ENCODE measurements at places on chromosomes 4 and X. TPM values are rescaled to one million over a fixed set of nuclear protein-coding genes. Genes with fewer than 3 reads are reported as not detected.
A peak's percentile ranks its signal among the peaks of the same experiment; 100 is the strongest.

ACOT9 gene
- 54.1 TPM for total RNA-seq

GPR173 gene
- 9.2 TPM for total RNA-seq

GRCh38 chrX:100512471-100512870 lies 72.3 kb upstream of the TNMD start:
- no peaks in the 10 kb centered on the region for H3K4me1 ChIP-seq
- peaks cover 3% of the 10 kb centered on the region for H3K27me3 ChIP-seq
- no peak overlapping the region for H3K4me3 ChIP-seq
- no peak overlapping the region for H3K27ac ChIP-seq
- DNase-seq, result no peak

- H3K36me3 ChIP-seq, result no peaks in the 10 kb centered on the region
- H3K27ac ChIP-seq, result peak overlapping the region; percentile 41
Measured at GRCh38 chrX:111101580-111101979, 5.6 kb downstream of the PAK3 start.

DNA sequence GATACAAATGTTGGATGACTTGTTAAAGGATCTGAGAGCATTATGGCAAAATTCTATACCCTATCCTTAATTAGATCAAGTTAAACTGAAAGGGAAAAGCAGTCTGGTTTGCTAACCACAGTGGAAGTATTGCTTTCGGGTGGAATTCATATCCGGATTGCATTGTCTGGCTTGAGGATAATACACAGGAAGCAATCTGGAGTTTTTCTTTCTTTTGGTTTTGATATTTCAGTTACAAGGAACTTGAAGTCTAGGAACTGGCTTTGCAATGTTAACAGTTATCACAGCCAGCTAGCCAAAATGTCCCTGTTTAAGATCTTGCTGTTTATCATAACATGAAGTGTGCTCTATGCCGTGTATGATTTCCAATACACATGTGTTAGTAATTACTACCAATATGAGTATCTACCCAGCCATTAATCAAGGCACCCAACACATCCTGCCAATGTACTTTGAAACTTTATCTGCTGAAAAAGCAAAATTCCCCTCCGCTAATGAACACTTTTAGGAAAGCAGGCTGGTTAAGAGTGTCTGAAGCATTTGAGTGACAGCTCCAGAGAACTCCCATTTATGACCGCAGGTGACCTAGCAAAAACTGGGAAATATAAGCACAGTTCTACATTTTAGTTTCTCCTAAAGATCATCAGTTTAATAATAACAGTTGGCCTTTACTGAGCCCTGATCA lies 146.4 kb downstream of the PALLD start:
- peak overlapping the region; percentile 92 for H3K27ac ChIP-seq
- no peak overlapping the region for H3K4me3 ChIP-seq
- no peak for DNase-seq
- H3K4me1 ChIP-seq, result no peaks in the 10 kb centered on the region
- H3K36me3 ChIP-seq, result no peaks in the 10 kb centered on the region

DNA sequence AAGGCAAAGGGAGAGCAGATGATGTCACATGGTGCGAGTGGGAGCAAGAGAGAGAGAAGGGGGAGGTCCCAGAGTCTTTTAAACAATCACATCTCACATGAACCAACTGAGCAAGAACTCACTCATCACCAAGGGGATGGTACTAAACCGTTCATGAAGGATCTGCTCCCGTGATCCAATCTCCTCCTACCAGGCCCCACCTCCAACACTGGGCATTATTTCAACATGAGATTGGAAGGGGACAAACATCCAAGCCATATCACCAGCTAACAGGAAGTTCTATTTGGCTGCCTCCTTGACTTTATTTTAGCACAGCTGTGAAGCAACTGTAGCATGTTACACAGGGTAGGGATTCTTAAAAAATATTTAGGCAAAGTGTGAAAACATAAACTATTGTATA lies 102.5 kb downstream of the DDIT4L start:
- no peak overlapping the region for H3K27ac ChIP-seq
- no peaks in the 10 kb centered on the region for H3K4me1 ChIP-seq
- no peak for DNase-seq
- no peaks in the 10 kb centered on the region for H3K27me3 ChIP-seq
- H3K36me3 ChIP-seq, result no peaks in the 10 kb centered on the region

MGAT4D gene
- not detected for total RNA-seq

- no peaks in the 10 kb centered on the region for H3K36me3 ChIP-seq
- no peaks in the 10 kb centered on the region for H3K4me1 ChIP-seq
Measured at GRCh38 chr4:139611391-139611790, 54.2 kb upstream of the MGST2 start.

N4BP2 gene
- 67.4 TPM for total RNA-seq

DNA sequence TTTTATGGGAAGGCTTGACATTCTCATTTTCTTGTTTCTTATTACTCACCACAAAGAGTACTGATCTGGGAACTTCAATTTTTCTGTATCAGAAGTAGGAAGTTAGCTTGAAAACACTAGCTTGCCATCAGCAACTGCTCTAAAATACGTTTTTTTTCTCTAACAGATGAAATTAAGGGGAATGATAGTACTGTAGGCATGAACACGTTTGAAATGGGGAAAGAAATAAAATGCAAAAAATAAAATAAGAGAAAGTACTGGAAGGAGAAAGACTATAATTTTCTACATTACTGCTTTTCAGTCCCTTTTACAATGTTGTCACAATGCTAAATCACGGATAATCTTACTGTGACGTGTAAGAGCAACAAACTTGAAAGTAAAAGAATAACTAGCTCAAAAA lies 1.5 kb downstream of the RADX start:
- H3K36me3 ChIP-seq, result no peaks in the 10 kb centered on the region
- no peaks in the 10 kb centered on the region for H3K4me1 ChIP-seq
- H3K27ac ChIP-seq, result no peak overlapping the region
